ENCODE measurements at places on chromosomes 5 and 9.
A peak's percentile ranks its signal among the peaks of the same experiment; 100 is the strongest.

DNA sequence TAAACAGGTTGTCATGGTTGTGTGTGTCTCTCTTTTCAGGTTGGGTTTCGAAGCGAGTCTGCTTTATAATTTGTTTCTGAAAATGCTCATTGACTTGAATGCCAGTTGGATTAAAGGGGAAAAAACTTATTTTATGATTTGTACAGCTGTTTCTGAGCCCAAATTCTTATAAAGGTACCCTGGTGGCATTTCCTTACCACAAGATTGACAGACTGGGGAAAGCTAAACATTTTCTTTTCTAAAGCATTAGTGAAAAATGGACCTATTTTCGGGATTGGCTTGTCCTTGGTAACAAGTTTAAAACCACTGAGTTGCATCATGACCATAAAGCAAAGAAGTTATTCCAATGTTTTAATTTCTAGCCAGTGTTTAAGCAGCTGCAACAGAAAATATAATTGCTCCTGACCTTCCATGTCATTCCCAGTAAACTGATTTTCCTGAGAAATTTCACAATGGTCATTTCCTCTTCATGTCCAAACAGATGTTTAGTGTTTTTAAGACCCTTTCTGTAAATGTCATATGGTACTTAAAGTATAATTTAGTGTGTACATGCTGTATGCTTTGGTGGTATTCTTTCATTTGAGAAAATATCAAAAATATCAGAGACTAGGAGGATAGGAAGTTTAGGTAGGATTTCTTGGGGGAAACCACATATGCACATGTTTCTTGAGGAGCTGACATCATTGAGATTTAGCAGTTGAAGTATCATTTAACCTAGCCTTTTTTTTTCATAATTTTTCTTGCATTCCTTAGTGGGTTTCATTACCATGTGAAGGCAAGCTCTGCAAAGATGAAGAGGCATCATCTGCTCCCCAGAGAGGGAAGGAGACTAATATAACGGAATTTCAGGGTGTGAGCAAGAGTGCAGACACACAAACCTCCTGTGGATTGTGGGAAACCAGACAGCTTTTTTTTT is 667.1 kb upstream of the RGMB start:
- DNase-seq = no peak

DNA sequence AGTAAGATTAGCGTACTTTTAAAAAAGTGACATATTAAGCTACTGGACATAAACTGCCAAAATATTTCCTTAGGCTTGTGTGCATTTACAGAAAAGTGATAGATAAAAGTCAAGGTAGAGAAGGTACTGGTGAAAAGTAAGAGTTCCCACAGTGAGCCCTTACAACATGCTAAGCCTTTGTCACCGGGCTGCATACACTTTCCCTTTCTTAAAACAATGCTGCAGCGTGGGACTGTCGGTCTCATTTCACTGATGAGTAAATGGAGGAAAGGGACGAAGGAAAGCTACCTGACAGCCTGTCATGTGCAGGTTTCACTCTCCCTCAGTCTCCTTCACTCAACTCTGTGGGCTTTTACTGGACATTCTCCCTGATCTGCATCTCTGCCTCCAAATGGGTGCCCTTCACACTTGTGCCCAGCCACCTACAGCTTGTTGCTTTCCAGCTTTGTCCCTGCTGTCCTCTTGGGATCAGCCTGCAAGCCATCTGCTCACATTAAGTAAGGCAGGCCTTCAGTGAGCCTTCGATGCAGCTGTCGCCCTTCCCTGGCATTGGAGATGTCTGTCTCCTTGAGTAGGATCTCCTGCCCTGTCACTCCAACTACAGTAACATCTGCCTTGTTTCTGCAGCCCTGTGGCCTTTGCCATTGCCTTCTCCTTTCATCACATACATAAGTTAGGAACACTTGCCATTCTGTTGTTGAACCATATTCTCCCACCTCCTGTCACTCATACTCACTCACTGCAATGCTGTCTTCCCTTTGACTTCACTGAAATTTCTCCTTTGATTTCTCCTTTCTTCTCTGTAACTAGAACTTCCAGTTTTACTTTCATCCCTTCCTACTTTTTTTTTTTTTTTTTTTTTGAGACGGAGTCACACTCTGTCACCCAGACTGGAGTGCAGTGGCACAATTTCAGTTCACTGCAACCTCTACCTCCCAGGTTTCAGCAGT is 9.3 kb upstream of the ROPN1L start:
- DNase-seq = no peak

GRCh38 chr5:130267926-130268325 is 363.7 kb downstream of the CHSY3 start:
- no peak for DNase-seq

DNA sequence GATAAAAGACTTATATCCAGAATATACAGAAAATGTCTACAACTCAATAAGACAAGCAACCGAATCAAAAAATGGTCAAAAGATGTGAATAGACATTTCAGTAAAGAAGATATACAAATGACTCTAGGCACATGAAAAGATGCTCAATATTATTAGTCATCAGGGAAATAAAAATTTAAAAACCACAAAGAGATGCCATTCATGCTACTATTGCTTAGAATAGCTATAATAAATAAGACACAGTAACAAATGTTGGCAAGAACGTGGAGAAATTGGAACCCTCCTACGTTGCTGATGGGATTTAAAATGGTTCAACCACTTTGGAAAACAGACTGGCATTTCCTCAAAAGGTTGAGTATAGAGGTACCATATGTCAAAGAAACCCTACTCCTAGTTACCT is 39.8 kb downstream of the POLK start:
- no peak for DNase-seq

DNA sequence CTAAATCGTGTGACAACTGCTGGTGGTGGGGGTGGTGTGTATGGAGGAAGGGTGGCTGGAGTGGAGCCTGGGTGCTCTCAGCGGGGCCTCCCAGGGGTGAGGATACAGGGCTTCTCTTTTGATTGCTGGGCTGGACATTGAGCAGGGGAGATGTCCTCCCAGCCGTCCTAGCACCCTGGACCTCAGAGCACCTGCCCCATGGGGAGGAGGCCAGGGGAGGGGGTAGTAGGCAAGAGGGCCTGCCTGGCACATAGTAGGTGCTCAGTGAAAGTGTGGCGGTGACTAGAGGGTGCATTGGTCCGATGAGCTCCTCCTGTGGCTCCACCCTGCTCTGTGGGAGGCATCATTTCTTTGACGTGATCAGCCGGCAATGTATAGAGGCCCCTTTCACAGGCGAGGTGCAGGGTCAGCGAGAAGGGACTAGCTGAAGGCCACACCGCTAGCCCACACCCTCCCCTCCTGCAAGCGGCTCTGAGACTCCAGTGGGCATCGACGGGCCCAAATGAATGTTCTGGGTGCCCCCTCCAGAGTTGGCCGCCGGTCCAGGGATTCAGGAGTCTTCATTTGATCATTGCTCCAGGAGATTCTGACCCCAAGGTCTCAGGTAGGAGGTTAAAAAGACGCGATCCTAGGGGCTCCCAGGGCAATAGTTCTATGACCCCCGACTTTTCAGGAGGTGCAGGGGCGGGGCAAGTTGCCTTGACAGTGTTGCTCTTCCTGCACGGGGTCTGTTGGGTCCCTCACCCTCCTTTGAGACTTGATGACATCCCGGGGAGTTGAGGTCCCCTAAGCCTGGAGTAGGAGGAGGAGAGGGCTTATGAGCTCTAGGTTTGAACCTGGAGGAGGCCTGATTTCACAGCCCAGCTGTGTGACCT is 255.5 kb downstream of the PBX3 start:
- DNase-seq = no peak

DNA sequence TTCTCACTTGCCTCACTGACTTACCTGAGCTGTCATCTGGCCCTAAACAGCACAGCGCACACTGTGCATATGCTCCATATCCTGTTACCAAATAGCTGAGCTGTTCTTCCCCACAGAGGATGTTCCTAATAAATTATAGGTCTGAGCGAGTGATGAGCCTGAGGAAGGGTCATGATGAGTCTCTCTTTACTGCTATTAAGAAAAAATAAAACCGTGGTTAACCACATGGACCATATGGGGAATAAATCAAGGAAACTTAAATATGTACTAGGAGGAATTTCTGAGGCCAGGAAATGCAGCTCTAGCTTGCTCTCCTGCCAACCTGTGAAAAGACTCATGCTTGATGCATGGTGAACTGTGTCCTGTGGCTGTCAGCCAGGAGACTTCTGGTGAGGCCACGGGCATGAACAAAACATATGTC is 424.8 kb upstream of the DMAC1 start:
- no peak for DNase-seq

DNA sequence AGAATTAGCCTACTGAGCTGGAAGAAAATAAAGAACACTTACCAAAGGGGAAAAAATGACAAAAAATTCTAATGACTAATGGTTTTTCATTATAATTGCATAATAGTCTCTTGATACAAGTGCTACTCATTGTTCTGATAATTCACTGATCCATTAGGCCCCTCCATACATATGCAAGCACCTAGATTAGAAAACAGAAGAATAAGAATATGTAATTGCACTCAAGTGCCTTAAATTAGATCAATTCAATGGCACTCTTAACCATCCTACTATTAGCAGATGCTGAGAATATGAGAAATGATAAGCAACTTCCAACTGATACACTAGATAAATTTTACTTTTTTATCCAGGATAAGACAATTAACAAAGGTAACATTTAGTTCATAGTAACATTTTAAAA is 440.9 kb upstream of the C9orf72 start:
- no peak for DNase-seq

DNA sequence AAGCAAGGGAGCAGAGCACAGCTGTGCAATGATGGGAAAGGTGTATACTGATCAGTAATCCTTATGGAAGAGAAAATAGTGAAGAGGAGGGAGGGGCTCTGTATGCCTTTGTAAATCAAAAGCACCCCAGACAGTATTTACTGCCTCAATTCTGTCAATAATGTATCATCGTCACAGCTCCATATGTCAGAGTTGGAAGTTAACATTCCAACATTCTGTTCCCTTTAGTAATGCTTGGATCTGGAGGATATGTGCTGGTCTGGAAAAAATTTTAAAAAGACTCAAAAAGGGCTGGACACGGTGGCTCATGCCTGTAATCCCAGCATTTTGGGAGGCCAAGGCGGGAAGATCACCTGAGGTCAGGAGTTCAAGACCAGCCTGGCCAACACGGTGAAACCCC is 310.4 kb downstream of the ACTL7B start:
- DNase-seq = no peak

- no peak for DNase-seq
Measured at GRCh38 chr5:133723651-133724366, 111.5 kb upstream of the FSTL4 start.

- no peak for DNase-seq
Measured at GRCh38 chr9:136803551-136804508, 3.9 kb upstream of the RABL6 start.

- peak; percentile 68 for DNase-seq
Measured at GRCh38 chr5:1140171-1140817, 28.4 kb upstream of the SLC12A7 start.

DNA sequence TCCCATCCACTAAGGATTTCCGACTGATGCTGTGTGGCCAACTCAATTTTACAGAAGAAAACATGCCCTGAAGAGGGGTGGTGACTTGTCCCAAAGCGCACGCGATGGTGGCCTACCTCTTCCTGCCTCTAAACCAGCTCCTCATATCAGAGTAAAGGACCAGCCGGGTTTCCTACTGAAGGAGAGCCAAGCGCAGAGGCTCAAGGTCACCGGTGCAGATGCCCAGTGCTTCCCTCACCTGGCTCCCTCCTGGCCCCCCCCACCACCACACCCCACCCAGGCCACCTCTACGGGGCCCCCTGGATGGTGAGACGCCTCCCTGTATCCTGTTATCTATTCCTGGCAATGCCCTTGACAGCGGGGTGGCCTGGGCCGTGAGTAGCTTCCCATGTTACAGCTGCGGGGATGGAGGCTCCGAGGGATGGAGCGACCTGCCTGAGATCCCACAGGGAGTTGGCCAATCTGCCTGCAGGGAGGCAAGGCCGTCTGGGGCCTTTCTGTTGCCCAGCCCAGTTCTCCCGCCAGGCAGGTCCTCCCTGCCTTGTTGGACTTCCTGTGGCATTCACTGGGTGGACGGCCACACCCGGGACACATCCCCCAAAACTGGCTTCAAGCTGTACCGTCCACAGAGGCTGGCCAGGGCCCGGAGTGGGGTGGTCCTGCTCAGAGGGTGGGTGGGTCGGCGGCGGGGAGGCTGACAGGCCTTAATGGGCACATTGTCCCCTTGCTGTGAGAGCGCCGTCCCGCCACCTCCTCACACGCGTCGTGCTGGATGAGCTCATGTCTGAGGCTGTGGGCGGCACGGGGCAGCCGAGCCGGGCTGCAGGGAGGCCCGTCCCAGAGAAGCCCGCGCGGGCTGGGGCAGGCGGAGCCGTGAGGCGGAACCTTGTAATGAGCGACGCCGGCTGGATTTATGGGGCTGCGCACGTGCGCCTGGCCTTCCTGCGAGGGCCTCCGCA is 72.5 kb downstream of the MACROH2A1 start:
- no peak for DNase-seq

- no peak for DNase-seq
Measured at GRCh38 chr5:143741421-143741820, 70.5 kb upstream of the HMHB1 start.

- DNase-seq = no peak
Measured at GRCh38 chr9:78547831-78548230, 250.9 kb downstream of the PSAT1 start.

DNA sequence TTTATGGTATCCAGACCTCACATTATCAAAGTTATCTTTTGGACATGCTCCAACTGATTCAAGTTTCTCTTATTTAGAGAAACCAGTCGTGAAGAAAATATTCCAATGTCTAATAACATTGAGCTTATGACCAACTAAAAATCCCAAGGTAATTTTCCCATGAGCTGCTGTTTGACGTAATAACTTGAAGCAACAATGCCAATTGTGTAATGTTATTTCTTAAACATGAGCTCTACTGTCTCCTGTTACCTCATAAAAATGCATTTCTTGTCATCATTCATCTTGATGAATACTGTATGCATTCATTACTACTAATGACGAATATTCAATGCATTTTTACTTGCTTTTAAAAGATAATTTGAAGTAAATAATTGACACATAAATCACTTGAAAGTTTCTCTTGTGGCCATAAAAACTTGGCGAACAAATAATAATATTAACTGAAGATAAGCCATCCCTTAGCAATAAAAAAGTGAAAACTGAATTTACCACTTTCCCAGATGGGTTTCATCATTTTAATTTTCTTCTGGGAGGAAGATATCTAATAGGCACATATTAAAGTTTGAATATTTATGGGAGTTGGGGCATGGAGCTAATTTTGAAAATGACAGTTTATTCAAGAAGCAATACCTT is 424 bp upstream of the MARCOL start:
- no peak for DNase-seq

DNA sequence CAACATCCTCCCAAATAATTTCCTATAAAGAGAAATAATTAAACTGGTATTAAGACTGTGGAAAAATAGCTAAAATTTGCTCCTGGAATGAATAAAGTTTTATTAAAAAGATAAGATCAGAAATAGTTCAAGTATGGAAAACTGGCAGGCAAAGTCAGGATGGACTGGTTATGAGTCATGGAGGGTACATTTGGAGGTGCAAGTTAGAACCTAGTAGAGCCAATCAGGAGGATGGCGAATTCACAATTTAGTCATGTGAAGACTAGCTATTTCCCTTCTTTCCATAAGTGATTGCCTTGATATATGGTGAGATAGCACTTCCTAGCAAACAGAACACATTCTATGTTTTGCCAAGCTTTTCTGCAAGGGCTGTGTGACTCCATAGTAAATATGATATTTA is 1303.5 kb downstream of the EFNA5 start:
- DNase-seq = no peak
